ENCODE measurements at places on chromosomes 5 and 9.

DNA sequence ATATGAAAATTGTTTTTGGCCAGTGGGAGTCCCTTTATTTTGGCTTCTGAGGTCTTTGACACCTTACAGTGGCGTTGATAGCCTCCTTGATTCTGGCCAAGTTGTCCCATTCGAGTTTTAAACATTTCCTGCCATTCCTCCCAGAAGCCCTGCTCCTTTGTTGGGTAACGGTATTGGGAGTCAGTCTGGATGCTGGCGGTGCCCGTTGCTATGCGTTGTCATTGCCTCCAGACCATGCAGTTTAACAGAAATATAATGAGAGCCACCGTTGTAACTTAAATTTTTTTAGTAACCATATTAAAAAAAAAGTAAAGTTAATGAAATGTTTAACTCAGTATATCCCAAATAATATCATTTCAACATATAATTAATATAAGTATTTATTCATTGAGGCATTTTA, 35.0 kb downstream of the GALNT12 start:
- DNase-seq = no peak

- no peak for DNase-seq
Observed at GRCh38 chr5:112483704-112484103, 64.6 kb upstream of the EPB41L4A start.

- DNase-seq = no peak
Observed at GRCh38 chr5:167308466-167308865, 983.0 kb upstream of the WWC1 start.

- DNase-seq = no peak
Observed at GRCh38 chr5:68268852-68269130, 53.2 kb downstream of the PIK3R1 start.

DNA sequence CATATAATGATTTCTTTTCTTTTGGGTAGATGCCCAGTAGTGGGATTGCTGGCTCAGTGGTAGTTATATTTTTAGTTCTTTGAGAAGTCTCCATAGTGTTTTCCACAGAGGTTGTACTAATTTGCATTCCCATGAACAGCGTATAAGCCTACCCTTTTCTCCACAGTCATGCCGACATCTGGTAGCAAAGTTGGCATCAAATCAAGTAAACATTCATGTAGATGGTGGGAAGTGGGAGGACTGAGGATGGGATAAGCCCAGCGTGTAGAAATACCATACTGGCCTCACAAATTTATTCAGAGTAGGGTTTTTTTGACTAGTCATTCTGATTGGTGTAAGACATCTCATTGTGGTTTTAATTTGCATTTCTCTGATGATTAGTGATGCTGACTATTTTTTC, 115.4 kb downstream of the EGFLAM start:
- no peak for DNase-seq

GRCh38 chr5:141973871-141974595, 5.1 kb downstream of the RNF14 start:
- DNase-seq = peak; percentile 54

DNA sequence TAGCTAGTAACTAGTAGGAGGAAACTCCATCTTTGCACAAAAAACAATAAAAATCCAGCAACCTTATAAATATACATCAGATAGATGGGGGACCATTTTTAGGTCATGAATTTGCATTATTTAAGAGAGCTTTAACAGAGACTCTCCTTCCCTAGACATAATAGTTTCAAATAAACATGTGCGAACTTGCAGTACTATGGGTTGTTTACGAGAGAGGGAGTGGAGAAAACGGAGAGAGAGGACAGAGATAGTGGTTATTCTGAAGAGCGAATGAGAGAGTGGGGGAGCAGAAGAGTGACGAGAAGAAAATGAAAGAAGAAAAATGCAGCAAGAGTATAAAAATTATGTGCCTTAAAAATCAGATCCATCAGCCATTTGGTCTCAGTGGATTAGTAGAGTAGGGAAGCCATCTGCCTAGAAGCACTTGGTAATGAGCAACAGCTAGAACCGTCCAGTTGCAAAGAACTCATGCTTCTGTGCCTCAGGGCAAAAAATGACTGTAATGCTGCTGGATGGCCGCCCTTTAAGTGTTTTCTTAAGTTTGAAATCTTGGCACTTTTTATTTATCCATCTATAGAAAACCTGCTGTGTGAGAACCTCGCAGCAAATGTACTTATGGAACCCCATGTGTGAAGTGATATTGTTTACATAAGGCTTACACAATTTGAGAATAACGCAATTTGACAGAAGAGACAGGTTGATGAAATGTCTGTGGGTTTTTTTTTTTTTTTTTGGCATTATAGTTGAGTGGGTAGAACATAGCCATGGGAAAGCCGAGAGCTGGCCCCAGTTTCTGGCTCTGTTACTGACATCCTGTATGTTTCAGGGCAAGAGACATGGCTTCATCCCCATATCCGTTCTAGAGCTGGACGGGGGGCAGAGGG, 95.6 kb upstream of the ZNF608 start:
- DNase-seq = peak; percentile 84

GRCh38 chr5:73816656-73817420, 190.8 kb downstream of the ARHGEF28 start:
- peak; percentile 85 for DNase-seq

GRCh38 chr5:173715607-173716006, 99.2 kb upstream of the BOD1 start:
- no peak for DNase-seq

DNA sequence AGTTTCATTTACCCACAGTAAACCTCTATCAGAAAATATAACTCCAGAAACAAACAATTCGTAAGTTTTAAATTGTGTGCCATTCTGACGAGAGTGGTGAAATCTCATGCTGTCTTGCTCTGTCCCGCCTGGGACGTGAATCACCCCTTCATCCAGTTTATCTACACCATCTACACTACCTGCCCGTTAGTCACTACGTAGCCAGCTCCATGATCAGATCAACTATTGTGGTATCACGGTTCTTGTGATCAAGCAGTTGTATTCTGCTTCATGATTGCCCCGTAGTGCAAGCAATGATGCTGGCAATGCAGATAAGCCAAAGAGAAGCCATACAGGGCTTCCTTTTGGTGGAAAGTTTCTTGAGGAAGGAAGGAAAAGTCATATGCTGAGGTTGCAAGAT, 150.3 kb downstream of the GOLPH3 start:
- no peak for DNase-seq

GRCh38 chr9:137820161-137820855, 57.3 kb upstream of the CACNA1B start:
- no peak for DNase-seq

DNA sequence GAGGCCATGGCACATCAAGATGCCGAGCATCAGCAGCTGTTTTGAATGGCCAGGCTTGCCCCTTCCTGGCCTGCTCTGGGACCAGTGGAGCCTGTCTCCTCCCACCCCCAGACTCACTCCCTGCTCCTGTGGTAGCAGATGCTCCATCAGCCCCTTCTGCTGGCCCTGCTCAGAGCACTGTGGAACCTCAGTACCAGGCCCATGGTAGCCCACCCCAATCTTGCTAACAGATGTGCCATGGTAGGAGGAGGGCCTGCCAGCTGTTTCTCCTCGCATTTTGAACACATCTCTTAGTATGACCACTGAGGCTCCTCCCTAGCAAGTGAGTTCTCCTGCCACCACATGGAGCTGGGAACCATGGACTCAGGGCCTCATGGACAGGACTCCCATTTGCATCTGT, 29.5 kb downstream of the COL27A1 start:
- DNase-seq = no peak

DNA sequence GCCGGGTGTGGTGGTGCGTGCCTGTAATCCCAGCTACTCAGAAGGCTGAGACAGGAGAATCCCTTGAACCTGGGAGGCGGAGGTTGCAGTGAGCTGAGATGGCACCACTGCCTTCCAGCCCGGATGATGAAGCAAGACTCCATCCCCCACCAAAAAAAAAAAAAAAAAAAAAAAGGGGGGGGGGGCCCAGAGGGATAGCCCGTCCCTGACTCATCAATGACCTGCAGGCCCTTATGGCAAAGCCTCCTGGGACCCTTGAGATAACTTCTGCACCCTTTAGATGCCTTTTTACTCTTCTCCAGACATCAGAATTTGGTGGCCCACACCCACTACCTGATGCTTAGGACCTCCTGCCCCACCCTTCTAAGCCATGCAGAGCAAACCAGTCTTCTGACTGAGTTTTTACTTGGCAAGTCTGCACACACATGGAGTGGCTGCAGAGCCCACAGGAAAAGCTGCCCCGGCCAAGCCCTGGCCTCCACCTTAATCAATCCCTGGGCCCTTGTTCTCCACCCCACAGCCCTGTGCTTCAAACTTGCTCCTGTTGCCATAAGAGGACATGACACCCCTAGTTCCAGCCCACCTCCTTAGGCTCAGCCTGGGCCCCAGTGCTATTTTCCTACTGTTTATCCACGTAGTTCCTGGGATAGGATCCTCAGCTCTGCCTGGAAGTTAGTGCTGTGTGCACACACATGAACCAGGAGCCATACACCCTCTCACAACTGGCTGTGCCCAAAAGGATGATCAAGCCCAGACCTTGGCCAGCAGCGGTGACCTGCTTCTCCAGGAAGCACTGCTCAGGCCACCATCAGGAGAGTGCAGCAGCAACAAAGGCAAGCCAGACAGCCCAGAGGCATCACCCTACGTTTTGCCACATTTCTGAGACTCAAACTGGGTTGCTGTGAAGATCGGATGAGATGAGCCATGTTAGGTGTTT, 5.1 kb downstream of the MGAT1 start:
- no peak for DNase-seq

DNA sequence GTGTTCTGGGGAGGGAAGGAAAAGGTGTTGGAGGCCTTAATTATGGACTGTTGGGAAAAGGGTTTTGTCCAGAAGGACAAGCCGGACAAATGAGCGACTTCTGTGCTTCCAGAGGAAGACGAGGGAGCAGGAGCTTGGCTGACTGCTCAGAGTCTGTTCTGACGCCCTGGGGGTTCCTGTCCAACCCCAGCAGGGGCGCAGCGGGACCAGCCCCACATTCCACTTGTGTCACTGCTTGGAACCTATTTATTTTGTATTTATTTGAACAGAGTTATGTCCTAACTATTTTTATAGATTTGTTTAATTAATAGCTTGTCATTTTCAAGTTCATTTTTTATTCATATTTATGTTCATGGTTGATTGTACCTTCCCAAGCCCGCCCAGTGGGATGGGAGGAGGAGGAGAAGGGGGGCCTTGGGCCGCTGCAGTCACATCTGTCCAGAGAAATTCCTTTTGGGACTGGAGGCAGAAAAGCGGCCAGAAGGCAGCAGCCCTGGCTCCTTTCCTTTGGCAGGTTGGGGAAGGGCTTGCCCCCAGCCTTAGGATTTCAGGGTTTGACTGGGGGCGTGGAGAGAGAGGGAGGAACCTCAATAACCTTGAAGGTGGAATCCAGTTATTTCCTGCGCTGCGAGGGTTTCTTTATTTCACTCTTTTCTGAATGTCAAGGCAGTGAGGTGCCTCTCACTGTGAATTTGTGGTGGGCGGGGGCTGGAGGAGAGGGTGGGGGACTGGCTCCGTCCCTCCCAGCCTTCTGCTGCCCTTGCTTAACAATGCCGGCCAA, 19.1 kb downstream of the PTGES2 start:
- DNase-seq = no peak
